Skin of body (tissue), 3 donors: ENCODE measurements at places on chromosomes 3 and 15.

DNA sequence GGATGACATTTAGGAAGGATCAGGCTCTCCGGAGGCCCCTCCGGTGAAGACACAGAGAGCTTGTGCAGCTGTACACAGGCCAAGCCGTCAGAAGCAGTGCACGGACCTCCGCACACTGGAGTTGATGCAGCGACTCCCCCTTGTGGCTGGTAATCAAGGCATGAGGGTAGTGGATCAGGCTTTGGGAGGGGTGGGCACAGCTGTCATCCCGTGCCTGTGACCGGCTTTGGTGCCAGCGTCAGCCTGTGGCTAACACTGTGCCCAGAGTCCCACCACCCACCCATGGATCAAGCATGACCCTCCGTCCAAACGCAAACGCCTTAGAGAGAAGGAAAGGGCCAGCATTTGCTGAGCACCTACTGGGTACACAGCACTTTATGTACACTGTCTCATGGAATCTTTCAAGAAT, 8.2 kb upstream of the GRIP2 start:
- peak; percentile 32 for DNase-seq

GRCh38 chr3:63514678-63515077, 137.8 kb upstream of the SNTN start:
- DNase-seq: no peak

GRCh38 chr3:194025951-194026350, 110.0 kb upstream of the HES1 start:
- no peak for DNase-seq

GRCh38 chr3:58042947-58043707, 34.9 kb downstream of the FLNB start:
- DNase-seq: no peak

GRCh38 chr3:184635126-184635525, 73.5 kb downstream of the EPHB3 start:
- no peak for DNase-seq

- DNase-seq: no peak
Observed at GRCh38 chr15:42324308-42324707, 35.0 kb upstream of the CAPN3 start.

DNA sequence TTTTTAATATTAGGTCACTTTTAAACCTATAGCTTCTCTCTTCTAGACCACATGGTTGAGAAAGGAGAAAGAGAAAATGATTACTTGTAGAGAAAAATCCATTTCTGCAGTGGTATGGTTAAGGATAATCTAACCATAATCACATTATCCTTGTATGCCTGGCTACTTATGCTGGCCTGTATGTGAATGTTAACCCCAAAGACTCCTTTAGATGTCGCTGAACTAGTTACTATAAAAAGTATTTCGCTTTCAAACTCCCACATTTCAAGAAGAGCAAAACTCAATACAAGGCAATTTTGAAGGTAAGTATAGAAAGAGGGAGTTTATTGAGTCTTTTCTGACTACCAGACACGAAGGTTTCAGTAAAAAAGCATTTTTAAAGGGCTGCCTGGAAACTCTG, 2.2 kb downstream of the KCTD6 start:
- DNase-seq: no peak

DNA sequence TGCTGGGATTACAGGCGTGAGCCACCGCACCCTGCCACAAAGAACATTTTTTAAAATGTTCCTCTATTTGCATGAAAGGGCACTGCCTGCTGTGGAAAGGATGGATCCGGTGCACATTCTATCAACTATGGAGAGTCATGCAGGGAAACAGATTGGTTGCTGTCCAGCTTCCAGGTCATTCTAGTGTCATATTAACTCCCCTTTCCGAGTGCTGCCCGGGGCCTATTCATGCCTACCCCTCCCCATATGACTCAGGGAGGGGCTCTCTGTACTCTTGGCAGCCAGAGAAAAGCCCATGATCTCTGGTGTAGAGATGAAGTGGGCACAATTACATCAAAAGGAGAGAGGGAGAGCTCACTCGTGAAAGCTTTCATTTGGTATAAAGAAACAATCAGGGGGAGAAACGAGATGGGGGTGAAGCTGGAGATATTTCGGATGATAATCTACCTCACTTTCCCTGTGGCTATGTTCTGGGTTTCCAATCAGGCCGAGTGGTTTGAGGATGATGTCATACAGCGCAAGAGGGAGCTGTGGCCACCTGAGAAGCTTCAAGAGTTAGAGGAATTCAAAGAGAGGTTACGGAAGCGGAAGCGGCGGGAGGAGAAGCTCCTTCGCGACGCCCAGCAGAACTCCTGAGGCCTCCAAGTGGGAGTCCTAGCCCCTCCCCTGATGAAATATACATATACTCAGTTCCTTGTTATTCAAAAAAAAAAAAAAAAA, 16.1 kb upstream of the AHSG start:
- DNase-seq: no peak

DNA sequence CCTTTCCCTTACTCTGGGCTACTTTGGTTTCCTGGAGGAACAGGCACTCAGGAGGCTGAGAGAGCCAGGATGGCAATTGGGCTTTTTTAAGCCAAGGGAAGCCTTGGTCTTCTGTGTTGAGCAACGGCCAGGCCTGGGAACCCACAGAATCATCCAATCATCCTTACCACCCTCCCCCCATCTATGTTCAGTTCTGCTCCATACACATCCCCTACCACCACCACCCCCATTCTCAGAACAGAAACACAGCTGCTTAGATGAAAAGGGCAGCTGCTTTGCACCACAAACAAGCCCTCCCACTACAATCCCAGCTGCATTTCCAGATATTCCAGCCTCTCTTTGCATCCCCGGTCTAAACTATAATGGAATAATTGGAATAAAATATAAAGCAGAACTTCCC, 21.0 kb downstream of the SEMA5B start:
- DNase-seq: no peak

- DNase-seq: peak; percentile 95
Observed at GRCh38 chr3:143849854-143850549, 1.7 kb upstream of the SLC9A9 start.
